Adrenal gland (tissue), 19 donors: ENCODE measurements at places on chromosomes 5 and 9. TPM values are rescaled to one million over a fixed set of nuclear protein-coding genes. Genes with fewer than 3 reads are reported as not detected.

GRCh38 chr5:122346897-122347581 lies 35.0 kb downstream of the SNCAIP start:
- no peak for DNase-seq

Gene SPINK6
- not detected for polyA plus RNA-seq

DNA sequence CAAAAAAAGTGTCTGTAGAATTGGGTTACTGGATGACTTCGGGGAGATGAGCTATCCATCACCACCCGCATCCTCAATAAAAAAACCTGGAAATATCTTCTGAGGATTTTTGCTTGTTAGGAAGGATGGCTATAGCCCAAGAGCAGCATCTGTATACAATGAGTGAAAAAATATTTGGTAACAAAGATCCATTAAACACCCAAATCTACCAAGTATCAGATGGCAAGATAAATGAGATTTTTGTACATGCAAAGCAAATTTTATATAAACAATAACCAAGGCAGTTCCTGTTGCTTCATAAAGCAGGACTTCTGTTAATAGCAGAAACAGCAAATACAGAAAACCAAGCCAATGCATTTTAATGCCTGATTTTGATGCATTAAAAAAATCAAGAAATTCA lies 166.6 kb downstream of the SLC28A3 start:
- DNase-seq: no peak

Gene RHOBTB3
- polyA plus RNA-seq: 28.2 TPM

DNA sequence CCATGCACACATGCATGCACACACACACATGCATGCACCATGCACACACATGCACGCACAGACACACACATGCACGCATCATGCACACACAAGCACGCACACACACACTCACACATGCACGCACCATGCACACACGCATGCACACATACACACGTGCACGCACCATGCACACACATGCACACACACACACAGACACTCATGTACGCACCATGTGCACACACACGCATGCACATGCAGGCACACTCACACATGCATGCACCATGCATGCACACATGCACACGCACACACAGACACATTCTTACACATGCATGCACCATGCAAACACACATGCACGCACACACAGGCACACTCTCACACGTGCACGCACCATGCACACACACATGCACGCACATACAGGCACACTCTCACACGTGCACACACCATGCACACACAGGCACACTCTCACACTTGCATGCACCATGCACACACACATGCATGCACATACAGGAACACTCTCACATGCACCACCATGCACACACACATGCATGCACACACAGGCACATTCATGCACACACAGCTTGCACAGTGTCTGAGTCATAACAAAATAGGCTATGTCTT lies 117.5 kb downstream of the TENT4A start:
- DNase-seq: no peak

- DNase-seq: no peak
Measured at GRCh38 chr5:14959399-14960119, 88.0 kb upstream of the ANKH start.

- no peak for DNase-seq
Measured at GRCh38 chr5:8907168-8907868, 638.6 kb downstream of the SEMA5A start.

- DNase-seq: no peak
Measured at GRCh38 chr5:80964919-80965318, 4.8 kb downstream of the RASGRF2 start.

- DNase-seq: no peak
Measured at GRCh38 chr9:120742951-120743416, 28.7 kb upstream of the MEGF9 start.
